ENCODE measurements at places on chromosomes 11 and 22.

DNA sequence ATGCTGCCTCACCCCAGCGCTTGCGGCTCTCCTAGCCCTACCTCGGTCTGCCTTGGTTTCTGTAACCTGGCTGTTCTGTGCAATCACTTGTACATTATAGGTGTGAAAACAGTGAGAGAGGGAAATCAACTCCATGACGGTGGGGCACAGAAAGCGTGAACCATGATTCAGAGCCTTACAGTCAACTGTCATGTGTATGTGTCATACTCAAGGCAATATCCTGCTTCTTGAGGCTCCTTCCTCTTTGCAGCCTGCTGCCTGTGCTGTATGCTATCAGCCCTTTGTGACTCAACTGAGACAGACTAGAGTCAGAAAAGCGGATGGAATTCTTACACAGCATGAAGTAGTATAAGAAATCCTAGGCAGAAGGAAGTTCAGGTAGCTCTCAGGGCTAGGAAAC is 2.1 kb downstream of the NRIP3 start:
- peak; percentile 55 for DNase-seq

- no peak for DNase-seq
Observed at GRCh38 chr22:49168219-49168813, 659.4 kb downstream of the BRD1 start.

GRCh38 chr11:74084796-74085541 is 76.1 kb upstream of the UCP3 start:
- DNase-seq, result no peak

DNA sequence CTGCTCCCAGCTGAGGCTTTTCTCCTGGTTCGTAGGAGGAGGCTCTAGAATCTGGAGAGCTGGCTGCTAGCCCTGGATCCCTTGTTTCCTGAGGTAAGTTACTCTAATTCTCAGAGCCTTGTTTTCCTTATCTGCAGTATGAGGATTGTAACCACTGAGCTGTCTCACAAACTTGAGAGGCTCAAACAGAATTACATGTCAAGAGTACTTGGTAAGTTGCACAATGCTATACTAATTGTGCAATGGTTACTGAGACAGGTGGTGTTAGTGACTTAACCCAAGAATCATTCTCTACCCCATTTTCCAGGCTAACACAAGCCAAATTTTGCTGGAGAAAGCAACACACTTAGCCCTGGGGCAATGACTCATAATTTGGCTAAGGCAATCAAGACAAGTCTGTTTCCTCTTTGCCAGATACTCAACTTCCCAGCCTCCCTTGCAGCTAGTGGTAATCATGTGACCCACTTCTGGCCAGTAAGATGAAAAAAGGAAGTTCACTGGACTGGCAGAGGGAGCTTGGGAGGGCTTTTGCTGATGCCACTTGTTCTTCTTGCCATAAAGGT is 348.0 kb downstream of the TENM4 start:
- peak; percentile 99 for DNase-seq

DNA sequence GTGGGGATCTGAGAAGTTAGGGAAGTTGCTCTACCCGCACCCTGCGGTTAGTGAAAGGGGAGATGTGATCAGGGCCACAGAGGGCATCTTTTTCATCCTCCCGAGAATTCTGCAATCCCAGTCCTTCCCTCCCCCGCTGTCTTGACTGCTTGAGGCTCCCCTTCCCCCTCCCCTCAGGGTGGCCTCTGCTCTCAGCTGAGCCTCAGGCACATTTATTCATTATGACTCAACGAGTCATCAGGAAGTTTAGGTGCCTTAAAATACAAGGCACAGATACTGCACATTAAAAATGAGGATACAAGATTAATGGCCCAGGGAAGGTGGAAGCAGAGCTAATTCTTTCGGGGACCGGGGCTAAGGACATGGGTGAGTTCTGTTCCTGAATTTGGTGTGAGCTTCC is 104.0 kb downstream of the CACNA1I start:
- DNase-seq, result no peak

DNA sequence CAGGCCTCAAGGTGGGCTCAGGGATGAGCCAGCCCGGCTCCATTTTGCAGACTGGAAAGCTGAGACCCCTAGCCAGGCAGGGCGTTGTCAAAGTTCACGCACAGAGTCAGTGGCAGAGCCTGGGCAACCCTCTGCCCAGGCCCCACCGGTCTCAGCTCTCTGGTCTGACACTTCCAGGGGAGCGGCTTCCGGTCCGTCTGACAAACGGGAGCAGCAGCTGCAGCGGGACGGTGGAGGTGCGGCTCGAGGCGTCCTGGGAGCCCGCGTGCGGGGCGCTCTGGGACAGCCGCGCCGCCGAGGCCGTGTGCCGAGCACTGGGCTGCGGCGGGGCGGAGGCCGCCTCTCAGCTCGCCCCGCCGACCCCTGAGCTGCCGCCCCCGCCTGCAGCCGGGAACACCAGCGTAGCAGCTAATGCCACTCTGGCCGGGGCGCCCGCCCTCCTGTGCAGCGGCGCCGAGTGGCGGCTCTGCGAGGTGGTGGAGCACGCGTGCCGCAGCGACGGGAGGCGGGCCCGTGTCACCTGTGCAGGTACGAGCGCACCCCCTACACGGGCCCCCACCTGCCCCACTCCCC is 36.0 kb downstream of the CD6 start:
- DNase-seq, result no peak

- DNase-seq, result no peak
Observed at GRCh38 chr11:57071829-57072228, 83.1 kb downstream of the OR5AK2 start.

DNA sequence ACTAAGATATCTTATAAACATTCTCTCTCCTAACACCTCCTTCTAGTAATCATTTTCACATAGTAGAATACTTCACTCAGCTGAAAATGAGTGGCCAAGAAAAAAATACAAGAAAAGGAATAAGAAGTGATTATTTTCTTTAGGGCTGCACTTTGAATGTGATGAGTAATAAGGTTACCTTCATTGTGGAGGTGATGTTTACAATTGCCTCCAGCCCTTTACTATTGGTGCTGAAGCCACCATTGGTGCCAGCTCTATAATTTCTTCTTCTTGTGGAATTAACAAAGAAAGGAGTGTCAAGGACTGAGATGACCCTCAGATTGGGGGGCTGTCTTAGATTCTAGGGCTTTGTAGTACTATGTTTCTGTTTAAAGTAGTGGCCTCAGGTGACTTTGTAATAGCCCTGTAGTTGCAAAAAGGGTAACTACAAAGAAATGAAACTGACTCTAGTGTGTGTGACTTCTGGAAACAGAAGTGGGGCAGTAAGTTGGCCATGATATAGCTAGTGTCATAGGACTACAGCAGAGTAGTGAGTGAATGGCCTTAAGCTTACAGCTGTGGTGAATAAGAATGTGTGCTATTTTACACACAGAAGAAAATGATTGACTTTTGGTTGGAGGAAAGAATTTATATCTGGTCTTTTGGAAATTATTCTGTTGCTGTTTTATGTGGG is 287.2 kb downstream of the TMEM135 start:
- no peak for DNase-seq

DNA sequence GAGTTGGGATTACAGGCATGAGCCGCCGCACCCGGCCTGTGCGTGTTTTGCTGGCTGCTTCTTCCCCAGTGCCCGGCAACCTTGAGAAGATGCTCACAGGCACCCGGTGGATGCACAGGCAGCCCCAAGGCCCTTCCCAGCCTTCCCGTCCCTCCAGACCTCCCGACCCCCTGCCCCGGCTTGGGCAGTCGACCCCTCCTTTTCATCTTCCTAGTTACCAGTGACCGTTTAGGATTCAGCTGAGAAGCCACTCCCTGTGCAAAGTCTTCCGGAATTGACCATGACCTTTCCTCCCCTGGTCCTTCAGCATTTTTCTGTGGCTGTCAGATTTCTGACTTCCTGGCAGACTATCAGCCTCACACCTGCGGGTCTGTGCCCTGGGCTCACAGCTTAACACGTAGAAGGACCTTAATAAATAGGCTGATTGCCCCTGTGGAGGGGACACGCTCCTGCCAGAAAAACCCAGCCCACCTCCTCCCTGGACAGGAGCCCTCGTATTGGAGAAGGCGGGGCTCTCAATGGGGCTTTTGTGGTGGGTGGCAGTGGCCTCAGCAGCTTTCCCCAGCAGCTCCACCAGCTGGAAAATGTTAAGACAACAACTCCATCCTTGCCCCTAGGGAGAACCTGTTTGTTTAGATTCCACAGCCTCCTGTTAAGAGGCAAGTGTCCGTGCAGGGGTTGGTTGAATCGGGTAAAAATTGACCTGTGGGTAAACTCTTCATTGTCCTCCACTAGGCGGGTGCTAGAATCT is 10.4 kb upstream of the ANO1 start:
- no peak for DNase-seq

Data from AG04450 (cell line).